ENCODE measurements at places on chromosomes 3 and 15.
A peak's percentile ranks its signal among the peaks of the same experiment; 100 is the strongest.

DNA sequence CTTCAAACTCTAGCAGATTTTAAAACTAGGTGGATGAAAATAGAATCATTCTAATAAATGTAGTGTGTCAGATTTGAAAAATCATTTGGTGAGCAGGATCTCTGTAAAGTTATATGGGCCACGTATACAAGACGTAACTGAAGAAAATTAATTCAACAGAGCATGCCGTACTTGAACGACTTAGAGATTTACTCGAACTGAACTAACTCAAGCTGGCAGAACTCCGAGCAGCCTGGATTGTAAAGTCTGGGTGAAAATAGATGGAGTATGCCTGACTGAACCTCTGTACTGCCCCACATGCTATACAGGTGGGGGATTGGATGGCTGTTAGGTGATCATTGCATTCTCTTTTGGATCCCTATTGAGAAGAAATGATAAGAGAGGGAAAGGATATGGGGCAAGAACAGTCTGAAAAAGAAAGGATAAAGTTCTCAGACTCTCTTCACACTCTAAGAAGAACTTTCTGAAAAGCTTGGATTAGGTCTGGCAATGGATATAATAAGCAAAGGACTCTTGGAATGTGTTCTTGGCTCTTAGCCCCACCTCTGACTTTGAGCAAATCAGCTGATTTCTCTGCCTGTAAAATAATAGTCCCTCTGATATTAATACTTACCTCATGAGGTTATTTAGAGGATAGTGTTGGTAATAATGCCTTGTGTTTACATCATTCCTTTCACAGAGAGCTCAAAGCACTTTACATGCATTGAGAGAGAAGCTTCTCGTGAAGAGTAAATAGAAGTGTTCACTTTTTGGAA lies 147.5 kb downstream of the FILIP1L start:
- DNase-seq, result no peak

DNA sequence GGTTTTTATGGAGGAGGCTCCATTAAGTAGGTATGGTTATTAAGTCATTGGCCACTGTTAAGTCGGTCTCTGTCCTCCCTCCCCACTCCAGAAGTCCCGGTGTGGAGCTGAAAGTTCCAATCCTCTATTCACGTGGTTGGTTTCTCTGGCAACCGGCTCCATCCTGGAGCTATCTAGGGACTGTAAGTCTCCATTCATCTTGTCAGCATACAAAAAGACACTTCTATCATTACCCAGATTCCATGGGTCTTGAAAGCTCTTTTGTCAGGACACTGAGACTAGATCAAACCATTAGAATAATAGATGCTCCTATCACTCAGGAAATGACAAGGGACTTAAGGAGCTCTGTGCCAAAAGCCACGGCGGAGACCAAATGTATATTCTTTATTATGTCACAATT lies 110.3 kb downstream of the PIK3CB start:
- DNase-seq, result no peak

GRCh38 chr3:138351916-138352550 lies 3.7 kb downstream of the MRAS start:
- peak; percentile 51 for DNase-seq

DNA sequence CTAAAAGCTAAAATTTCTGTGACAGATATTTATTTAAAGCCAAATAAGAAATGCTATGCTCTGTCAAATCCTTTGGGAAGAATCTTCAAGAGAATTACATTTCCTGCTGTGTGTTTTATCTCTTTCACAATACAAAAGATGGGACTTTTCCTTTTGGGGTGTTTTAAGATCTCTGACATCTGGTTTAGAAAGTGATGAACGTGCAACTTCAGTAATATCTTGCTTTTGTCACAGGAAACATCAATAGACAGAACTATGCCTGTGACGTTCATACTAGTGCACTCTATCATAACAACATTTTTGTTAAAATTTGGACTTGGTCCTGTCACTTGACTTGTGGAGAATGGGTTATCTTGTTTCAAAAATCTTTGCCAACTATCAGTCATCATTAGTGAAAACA lies 195.7 kb upstream of the KCNMB2 start:
- DNase-seq, result no peak

DNA sequence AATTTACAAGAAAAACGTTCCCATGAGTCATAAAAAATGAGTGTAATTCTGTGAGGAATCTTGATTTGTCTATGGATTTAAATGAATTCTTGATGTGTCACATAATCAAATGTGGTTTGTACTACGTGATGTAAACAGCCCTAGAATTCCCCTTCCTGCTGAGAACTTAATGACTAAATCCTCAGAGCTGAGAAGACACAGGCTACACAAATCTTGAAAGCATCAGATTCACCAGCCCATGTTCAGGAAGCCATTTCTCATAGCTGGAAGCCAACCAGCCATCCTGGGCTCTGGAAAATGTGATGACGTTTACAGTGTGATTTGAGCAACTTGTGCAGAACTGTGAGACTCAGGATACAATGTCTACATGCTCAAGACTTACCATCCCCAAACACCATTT lies 193.7 kb upstream of the MME start:
- DNase-seq, result no peak

DNA sequence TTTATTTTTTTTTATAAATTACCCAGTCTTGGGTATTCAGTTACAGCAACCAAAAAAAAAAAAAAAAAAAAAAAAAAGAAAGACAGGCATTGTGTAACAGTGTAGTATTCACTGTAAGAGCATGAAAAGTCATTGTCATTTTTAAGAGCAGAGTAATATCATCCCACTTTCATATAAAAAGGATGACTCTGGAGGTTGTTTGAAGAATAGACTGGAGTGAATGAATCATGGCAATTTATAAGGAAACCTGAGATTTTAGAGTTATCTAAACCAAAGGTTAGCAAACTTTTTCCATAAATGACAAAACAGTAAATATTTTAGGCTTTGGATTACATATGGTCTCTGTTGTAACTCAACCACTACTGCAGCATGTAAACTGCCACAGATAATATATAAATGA lies 794.9 kb downstream of the NTRK3 start:
- DNase-seq, result no peak

GRCh38 chr15:90257776-90258175 lies 7.7 kb upstream of the NGRN start:
- DNase-seq, result no peak

All from thoracic aorta (tissue), 2 donors.